Stimulated activated CD8-positive, alpha-beta memory T cell treated with anti-CD3 and anti-CD28 coated beads, Interleukin-15, amount 100 ng/mL, for 4 hours (primary cell): ENCODE measurements at places on chromosomes 13 and 19.
A peak's percentile ranks its signal among the peaks of the same experiment; 100 is the strongest.

- no peak for DNase-seq
These were observed 40.0 kb upstream of the POU2F2 start for GRCh38 chr19:42172261-42172660.

- no peak for DNase-seq
These were observed 183.2 kb upstream of the SOX1 start for GRCh38 chr13:111883571-111884343.

GRCh38 chr13:62371737-62372136, 956.1 kb upstream of the PCDH20 start:
- DNase-seq = no peak

- no peak for DNase-seq
These were observed 7.7 kb downstream of the YIPF2 start for GRCh38 chr19:10920781-10921180.

DNA sequence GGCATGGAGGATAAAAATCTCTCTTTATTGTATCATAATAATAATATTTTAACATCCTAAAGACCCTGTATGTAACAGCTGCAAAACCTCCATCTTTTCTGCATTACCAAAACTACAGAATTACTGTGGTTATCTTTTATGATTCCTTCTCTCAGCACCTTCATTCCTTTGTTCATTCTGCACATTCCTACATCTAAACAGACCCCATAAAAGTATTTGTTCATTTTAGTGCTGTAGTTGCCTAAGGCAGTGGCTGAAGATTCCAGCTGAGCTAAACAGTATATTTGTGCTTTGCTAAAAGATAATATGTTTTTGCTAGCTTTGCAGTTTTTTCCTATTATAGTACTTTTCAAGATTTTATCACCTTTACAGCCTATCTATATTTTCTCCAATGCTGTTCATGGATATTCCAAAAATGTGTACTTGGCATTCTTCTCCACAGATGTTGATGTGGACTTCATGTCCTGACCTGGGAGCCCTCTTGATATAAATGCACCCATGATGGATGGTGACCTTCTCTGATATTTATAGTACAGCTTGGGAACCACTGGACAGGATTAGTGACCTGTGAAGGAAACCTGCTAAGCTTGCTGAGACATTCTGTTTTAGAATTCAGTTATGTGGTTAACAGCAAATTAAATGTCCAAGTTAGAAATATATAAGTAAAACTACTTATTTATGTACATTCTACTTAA, 2832.9 kb upstream of the PCDH20 start:
- no peak for DNase-seq

DNA sequence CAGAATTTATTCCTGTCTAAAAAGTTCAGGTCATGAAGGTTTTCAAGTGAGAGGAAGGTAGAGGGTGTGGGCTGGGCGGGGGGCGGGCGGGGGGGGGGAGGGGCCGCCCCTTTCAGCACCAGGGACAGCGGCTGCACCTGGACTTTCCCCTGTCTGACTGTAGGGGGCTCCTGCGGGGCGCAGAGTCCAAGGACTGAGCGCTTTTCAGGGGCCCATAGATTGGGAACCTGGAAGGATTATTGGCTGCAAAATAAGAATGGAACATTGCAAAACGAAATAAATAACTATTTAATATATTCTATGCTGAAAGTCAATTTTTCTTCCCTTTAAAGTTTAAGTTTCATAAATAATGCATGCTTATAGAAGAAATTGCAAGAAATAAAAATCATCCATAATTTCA, 8.9 kb upstream of the CYP4F3 start:
- no peak for DNase-seq

DNA sequence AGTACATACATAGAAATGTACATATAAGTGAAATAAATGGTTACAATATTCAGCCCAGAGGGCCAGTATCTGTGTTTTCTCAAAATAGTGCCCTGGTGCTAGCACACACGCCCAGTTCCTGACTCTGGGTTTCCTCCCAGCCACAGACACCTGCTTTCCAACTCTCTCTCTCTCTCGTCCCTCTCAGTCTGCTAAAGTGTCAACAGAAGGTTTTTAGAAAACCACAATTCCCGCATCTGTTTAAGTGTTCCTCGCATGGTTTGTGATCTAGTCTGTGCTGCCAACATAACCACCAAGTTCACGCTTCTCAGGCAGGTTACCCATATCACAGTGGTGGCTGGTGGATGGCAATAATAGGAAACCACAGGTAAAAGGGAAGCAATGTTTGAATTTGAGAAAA, 17.8 kb upstream of the UPF3A start:
- no peak for DNase-seq

DNA sequence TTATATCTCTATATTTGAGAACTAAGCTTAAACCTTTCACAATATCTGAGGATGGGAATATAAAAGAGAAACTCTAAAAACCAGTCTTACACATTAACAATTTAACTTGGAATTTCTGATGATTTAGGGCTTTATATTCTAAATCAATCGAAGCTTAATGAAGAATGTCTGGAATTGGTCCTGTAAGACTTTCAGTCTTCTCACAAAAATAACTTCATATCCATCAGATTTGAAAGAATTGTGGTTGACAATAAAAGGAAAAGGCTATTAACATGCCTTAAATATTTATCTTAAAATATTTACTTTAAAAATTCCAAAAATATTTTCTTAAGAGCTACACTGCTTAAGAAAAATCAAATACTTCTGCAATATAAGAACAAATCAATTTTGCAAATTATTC, 27.3 kb downstream of the MYCBP2 start:
- DNase-seq = no peak

GRCh38 chr19:52542984-52543664, 15.7 kb downstream of the ZNF808 start:
- peak; percentile 11 for DNase-seq
